ENCODE measurements at places on chromosomes 6 and 20. TPM values are rescaled to one million over a fixed set of nuclear protein-coding genes. Genes with fewer than 3 reads are reported as not detected.

Gene MICA
- total RNA-seq: 76.7 TPM

Gene COX7A2
- 204 TPM for total RNA-seq

Gene TAF11
- 14.2 TPM for total RNA-seq

Gene HNF4A
- not detected for total RNA-seq

Gene ARMC12
- total RNA-seq: 0.28 TPM

Gene EYA4
- 16.6 TPM for total RNA-seq

Gene IL17A
- not detected for total RNA-seq

Gene KIF6
- total RNA-seq: under 0.01 TPM

Gene DST
- 329 TPM for total RNA-seq

All from smooth muscle cell of bladder (primary cell).